NCI-H526 (cell line): ENCODE measurements at places on chromosomes 5 and 9.

- peak; percentile 81 for DNase-seq
Observed at GRCh38 chr9:86354818-86355309, 654 bp upstream of the TUT7 start.

DNA sequence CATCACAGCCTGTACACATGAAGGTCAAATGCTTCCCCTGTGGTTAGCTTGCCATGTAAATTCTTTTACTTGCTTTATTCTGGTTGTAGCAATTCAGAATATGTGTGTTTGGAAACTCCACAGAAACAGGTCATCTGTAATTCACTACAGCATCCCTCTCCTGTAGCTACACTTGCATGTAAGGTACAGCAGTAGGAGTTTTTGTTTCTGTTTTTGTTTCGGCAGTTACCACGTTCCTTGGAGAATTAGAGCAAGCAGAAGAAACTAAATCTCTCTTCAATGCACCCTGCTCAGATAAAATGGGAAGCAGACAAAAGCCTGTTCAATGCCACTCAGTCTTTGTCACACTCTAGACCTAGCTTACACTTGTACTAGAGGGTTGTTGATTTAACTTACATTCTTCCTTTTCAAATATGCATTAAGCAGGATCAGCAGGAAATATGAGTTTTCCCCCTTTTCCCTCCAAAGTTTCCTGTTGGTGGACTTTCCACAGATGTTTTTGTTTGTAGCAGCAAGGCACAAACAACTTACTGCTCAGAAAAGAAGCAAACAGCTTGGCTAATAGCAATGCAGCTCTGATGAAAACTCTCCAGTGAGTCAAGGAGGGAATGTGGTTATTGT lies 80.9 kb downstream of the YIPF5 start:
- no peak for DNase-seq

GRCh38 chr9:91515074-91515687 lies 91.5 kb upstream of the NFIL3 start:
- DNase-seq, result no peak

GRCh38 chr5:68433923-68434879 lies 218.6 kb downstream of the PIK3R1 start:
- DNase-seq, result no peak

GRCh38 chr5:56833325-56833724 lies 18.0 kb downstream of the MAP3K1 start:
- no peak for DNase-seq

DNA sequence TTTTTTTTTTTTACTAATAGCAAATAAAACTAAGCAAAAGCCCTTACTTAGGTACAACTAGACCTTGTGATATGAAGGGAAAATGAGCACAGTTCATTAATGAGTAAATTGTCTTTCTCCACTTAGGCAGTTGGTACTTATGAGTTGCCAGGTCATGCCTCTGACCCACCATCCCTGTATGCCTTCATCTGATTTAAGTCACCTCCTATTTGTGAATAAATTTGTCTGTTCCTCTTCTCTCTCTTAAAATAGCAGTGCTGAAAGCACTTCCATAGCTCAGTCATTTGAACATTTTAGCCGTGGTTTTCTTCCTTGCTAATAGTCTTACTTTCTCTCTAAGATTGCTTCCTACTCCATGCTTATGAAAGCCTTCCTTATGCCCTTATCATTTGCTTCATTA lies 61.4 kb downstream of the SLC44A1 start:
- no peak for DNase-seq

- DNase-seq, result no peak
Observed at GRCh38 chr9:69429281-69429680, 104.3 kb downstream of the ENTREP1 start.

DNA sequence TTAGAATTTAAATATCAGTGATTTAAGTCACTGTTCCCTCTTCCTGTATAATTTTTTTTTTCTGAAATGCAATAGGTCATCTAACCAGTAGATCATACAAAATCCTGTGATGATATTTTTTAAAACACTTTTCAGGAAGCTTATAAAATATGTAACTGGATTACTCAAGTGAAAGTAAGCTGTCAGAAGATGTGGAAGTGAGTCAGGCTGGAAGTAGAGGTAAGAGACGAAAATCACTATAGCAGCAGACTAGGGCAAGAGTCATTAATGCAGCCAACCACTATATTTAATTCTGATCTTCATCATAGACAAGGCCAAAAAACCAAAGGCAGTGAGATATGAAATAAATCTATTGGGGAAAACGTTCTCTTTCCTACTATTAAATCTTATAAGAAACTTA lies 65.7 kb upstream of the C6 start:
- DNase-seq, result no peak

DNA sequence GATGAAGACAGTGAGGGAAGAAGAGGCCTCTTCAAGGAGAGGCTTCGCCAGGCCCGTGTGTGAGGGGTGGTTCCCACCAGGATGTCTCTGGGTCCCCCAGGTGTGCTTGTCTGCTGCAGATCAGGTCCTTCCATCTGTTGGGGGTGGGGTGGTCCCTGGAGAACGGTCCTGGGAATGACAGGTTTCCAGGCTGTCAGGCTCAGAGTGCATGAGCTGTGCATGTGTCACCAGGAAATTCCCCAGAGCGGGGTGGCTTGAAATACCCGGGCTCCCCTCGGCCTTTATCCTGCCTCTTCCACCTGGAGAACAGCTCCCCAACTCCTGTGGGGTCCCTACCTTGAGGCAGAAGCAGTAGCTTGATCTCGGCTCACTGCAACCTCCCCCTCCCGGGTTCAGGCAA lies 118.8 kb downstream of the GAPVD1 start:
- DNase-seq, result no peak

DNA sequence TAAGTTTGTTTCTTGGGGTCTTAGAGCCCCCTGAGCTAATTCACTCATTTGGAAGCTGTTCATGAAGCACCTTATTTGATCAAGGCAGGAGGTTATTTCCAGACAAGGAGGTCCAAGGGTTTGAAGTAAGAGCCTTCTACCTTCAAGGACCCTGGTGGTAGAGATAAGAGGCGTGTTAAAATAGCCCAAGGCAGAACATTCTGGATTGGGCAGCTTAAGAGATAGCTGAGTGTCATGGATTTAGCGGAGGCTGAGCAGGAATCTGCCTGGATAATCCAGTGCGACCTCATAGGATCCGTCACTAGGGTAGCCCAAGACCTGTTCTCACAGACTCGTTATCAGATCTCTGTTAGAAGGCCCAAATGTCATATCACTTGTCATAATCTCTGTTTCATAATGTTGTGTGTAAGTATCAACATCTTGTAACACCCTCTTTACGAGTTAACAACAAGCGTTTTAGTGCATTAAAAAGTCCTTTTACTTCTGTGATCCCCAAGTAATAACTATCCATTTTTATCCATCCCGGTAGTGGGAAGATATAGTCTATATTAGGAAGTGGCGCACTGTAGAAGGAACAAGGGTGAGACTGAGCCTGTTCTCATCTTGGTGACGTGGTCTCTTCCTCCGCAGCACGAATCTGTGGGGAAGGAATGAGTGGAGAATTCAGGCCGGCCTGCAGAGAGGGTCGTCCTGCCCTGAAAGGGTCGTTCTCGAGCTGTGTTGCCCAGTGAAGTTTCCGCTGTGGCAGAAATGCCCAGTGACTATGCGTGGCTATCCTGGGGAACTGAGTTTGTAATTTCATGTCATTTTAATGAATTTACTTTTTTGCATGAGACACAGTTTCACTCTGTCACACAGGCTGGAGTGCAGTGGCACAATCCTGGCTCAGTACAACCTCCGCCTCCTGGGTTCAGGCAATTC lies 28.8 kb downstream of the SLC25A25 start:
- DNase-seq, result no peak

- DNase-seq, result no peak
Observed at GRCh38 chr5:39447968-39448367, 23.2 kb upstream of the DAB2 start.

DNA sequence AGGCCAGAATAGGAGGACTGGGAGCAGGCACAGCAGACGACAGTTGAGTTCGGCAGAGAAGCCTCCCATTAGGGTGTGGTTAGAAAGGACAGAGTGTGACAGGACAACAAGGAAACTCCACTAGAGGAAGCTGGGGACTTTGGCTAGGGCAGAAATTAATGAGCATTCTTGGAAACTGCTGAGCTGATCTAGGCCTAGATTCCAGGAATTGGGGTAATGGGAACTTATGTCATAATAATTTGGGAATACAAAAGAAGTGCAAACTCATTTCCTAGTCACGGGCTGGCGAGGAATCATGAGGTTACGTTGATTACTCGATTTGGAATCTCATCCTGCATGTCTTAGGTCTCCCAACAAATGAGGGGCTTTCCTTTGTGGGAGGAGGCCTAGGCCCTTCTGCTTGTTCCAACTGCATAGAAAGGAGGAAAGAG lies 144.6 kb upstream of the RPS23 start:
- no peak for DNase-seq

DNA sequence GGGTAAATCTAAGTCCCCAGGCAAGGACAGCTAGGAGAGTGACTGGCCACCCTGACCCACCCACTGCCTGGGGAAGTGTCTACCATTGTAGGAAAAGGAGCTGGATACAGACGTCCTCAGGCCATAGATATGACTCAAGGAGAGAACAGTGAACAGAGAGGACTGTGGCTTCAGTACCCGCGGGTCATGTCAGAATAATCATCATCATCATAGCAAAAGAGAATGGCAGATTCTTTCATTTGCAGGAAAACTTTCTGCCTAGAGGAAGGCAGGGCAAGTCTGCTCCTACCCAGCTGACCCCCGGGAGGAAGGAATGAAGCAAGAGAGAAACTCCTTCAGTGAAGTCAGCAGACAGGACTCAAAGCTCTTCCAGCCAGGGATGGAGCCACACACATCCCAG lies 52.2 kb upstream of the UBTD2 start:
- DNase-seq, result no peak

- DNase-seq, result no peak
Observed at GRCh38 chr5:35850967-35851680, 5.6 kb upstream of the IL7R start.

- DNase-seq, result no peak
Observed at GRCh38 chr9:71144495-71144894, 23.1 kb upstream of the TRPM3 start.

GRCh38 chr9:129497813-129498450 lies 123.0 kb downstream of the C9orf50 start:
- no peak for DNase-seq

DNA sequence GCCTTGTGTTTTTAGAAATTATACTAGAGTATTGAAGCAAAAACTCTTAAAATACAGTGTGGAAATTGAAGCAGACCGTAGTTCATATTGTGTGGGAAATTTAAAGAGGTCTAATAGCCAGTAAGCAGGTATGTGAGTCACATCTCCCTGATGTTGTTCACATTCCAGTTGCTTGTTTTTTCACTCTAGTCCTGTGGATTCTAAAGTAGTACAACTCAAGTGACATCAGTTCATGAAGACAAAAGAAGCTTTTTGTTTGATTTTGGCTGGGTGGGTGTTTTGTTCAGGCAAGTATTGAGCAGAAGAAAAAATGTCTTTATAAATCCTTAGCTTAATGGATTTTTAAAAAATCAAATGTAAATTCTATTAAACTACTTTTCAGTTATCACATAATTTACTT lies 216.2 kb downstream of the MAN2A1 start:
- DNase-seq, result no peak

GRCh38 chr9:111955048-111955447 lies 58.4 kb downstream of the UGCG start:
- peak; percentile 48 for DNase-seq

- no peak for DNase-seq
Observed at GRCh38 chr9:84216151-84216550, 124.4 kb downstream of the SLC28A3 start.

DNA sequence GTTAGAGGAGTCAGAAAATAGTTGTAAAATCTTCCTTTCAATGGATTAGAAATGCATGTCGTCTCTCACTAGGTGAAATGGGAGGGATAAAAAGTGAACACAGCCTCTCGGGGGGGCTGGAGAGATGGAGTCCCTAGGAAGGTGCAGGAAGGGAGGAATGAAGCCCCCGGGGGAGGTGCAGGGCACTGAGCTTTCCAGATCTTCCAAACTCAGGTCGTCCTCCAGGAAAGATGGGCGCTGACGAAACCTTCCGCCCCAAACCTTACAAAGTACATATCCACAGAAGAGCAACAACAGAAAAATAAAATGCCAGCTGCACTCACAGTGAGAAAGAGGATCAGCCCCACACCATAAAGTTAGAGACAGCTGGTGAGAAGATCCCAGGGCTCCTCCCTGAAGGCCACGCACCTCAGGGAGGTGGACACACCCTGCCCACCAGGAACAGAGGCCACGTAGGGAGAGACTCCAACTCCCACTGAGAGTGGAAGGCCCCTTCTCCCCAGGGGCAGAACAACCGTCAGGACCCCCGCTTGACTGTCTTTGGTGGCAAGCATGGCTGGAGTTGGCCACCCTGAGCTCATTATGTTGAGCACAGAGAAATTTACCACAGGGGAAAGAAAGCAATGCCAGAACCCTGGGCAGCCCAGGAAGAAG lies 174.3 kb downstream of the AUH start:
- no peak for DNase-seq

DNA sequence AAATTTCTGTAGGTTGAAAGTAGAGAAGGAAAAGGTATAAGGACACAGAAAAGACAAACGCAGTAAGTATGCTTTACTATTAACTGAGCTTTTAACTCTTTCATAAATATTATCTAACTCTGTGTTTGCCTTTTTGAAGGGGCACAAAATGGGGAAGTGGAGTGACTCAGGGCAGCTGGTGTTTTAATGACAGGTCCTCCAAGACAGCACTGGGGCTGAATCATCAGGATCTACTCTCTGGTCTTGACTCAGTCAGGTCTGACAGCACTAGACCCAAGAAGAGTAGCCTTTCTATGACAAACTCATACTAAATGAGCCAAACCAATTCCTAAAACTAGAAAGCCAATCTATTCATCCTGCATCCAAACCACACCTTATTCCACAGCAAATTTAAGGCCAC lies 102.2 kb downstream of the APTX start:
- DNase-seq, result no peak

GRCh38 chr5:89213573-89213972 lies 330.6 kb upstream of the MEF2C start:
- DNase-seq, result no peak

DNA sequence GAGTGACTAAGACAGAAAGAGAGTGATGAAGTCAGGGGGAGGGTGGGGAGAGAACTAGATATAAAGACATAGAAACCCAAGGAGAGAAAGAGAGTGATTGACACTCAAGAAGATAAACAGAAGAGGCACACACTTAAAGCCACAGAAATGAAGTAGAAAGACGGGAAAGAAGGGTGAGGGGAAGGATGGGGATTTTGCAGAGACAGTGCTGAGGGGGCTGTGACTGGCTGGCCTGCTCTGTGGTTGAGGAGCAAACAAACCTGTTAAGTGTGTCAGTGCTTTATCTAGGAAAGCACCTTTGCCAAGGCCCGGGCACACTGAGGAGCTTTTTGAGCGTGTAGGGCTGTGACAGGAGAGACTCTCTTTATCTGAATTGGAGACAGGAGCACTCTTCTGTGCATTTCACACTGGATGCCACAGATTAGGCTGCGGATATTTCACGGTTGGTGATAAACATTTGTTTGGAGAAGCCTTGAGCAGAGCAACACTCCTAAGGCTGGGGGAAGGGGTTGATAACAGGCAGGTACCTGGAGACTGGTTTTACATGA lies 109.1 kb downstream of the DOCK2 start:
- no peak for DNase-seq
